ENCODE measurements at places on chromosomes 2 and 18. TPM values are rescaled to one million over a fixed set of nuclear protein-coding genes. Genes with fewer than 3 reads are reported as not detected.

The MCFD2 gene
- total RNA-seq: 79.8 TPM

The CD28 gene
- total RNA-seq: not detected

The NAPG gene
- 21.1 TPM for total RNA-seq

The REG1B gene
- not detected for total RNA-seq

The LANCL1 gene
- total RNA-seq: 37.2 TPM

The RIT2 gene
- not detected for total RNA-seq

The ANO7 gene
- 3.2 TPM for total RNA-seq

The DYNAP gene
- total RNA-seq: not detected

Data from neural crest cell (in vitro differentiated cells).